ENCODE measurements at places on chromosomes 11 and 22. TPM values are rescaled to one million over a fixed set of nuclear protein-coding genes. Genes with fewer than 3 reads are reported as not detected.
A peak's percentile ranks its signal among the peaks of the same experiment; 100 is the strongest.

The KCTD21 gene
- 4.3 TPM for polyA plus RNA-seq

The APLP2 gene
- 184 TPM for polyA plus RNA-seq

DNA sequence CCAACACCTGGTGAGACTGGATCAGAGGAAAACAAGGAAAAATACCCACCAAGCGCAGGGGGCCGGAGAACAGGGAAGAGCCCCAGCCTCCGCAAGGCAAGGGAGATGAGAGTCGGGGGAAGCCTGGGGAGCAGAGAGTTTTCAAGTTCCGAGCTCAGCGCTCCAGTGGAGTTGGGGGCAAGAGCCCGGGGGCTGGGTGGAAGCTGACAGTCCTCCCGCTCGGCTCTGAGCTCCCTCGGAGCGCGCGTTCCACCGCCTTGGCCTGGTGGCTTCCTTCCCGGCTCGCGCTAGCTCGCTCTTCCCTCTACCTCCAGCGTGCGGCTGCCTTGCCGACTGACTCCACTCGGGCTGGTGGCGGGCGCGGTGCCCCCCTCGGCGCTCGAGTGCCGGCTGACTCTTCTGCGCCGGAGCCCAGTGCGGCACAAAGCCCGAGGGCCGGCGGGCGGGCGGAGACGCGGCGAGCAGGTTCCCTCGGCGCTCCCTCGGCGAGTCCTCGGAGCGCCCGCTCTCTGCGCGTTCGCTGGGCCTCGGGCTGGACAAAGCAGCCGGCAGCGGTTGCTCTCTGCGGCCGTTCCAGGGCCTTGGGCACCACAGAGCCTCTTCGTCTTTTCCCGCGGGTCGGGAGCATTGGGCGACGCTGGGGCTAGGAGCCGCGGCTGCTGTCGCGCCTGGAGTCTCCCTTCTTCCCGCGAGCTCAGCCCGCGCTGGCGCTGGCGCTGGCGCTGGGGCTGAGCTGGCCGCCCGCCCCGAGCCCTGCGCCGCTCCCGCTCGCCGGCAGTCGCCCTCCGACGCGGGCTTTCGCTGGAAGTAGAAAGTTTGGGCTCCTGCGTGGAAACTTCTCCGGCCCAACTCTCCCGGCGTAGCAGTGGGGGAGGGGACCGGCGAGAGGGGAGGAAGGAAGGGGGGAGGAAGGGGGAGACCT, 1.0 kb downstream of the PAX6 start:
- peak; percentile 42 for DNase-seq

DNA sequence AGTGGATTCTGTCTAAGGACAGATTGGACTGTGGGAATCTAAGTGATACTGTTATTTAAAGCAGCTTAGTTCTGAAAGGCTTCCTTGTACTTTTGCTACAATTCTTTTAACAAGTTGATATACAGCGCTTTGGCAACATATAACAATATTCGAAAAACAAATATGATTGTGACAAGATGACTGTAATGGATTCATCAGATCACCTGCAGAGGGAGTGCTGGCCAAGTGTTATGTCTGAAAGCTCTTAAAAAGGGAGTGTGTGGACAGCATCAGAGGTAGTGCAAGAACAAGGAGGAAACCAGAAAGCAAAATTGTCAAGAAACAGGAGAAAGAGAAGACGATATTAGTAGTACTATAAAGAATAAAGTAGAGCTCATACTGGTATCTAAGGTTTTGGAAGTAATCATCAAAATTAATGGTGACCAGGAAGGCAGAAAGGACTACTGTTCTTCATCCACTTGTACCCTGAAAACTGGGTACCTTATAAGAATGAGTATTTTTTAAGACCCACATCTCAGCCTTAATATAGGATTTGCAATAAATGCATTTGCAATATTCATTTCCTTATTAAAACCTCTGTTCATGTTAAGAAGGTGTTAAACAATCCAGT, 1112.0 kb upstream of the CCDC90B start:
- no peak for DNase-seq

- DNase-seq: no peak
Observed at GRCh38 chr22:17769013-17769715, 5.1 kb downstream of the BID start.

DNA sequence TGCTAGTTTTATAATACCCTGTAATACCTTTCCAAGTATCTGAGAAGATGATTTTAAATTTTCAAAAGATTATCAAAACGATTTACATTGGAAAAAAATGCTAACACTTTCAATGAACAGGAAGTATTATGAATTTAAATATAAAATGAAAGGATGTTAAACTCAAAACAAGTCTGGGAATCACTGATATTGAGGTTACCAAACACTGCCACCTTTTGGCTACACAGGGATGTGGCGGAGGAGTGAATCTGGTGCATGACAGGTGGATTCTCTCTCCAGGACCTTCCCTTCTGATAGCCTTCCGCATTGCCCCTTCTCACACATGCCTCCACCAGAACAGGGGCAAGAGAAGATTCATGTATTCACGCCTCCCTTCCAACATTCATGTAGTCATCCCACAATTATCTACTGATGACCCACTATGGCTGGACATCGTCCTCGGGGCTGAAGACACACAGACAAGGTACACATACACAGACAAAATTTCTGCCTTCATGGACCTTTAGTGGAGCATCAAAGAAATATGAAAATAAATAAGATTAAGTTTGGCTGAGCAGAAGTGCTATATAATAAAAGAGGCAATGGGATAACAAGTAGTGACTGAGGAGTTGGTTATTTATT, 34.7 kb downstream of the ATG16L2 start:
- peak; percentile 56 for DNase-seq

GRCh38 chr11:130322126-130322525, 7.4 kb upstream of the ZBTB44 start:
- DNase-seq: no peak

DNA sequence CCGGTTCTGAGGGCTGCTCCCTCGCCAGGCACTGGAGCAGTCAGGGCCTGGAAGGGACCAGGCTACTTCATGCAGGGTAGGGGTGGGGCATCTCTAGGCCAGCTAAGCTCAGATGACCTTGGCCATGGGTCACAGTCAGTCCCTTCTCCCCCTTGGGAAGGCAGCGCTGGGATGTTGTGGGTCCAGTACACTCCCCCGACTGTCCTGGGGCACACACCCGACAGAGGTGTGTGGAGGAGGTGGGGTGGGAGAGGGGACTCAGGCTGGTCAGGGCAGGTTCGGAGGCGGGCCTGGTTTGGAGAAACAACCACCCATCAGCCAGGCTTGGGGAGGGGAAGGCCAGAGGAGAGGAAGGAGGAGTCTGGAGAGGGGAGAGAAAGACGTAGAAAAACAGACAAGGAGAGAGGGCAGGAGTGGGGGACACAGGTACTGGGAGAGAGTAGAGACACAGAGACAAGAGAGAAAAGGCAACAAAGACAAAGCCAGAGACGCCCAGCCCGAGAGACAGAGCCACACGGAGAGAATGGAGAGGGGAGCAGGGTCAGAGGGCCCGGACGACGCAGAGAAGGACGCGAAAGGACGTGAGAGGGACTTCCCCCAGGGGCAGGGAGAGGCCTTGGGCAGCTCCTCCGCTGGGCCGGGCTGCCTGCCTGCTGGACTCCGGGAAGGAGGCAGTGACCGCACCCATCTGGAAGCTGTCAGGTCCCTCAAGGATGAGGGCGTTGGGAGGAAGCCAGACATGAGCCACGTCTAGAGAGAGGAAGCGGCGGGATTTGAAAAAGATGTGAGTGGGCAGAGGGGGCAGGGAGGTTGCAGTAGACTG, 30.6 kb upstream of the TSKU start:
- no peak for DNase-seq

DNA sequence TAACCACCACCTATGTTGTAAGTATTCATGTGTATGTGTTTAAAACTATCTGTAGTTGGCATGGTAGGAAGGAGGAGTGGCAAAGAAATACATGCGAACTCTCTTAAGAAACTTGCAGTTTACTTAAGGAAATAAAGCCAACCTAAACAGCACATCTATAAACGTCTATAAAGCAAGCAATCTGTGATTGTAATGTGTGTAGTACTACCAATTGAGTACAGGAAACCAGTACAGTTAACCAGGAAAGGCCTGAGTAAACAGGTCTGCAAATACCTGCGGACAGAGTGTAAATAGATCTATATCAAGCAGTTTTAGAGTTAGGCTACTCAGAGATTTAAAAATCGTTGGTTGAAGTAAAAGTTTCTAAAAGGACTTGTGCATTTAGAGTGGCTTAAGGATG, 59.5 kb upstream of the AMOTL1 start:
- DNase-seq: no peak

- DNase-seq: no peak
Observed at GRCh38 chr22:20650294-20651207, 123.4 kb upstream of the SERPIND1 start.

DNA sequence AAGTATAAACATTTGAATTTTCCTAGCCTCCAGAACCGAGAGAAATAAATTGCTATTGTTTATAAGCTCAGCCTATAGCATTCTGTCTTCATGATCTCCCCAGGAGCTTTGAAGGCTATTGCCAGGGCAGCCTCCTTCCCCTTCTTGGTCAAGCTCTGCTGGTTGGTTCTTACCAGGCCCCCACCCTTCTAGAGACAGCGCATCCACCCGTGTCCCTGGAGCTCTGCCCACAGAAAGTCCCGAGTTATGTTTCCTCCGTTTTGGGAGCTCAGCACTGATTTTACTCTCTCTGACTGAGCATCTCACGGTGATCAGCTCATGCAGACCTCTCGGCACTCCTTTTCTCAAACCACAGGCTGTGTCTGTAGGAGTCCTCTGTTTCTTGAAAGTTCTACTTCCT, 123.8 kb upstream of the SORL1-AS1 start:
- DNase-seq: no peak

DNA sequence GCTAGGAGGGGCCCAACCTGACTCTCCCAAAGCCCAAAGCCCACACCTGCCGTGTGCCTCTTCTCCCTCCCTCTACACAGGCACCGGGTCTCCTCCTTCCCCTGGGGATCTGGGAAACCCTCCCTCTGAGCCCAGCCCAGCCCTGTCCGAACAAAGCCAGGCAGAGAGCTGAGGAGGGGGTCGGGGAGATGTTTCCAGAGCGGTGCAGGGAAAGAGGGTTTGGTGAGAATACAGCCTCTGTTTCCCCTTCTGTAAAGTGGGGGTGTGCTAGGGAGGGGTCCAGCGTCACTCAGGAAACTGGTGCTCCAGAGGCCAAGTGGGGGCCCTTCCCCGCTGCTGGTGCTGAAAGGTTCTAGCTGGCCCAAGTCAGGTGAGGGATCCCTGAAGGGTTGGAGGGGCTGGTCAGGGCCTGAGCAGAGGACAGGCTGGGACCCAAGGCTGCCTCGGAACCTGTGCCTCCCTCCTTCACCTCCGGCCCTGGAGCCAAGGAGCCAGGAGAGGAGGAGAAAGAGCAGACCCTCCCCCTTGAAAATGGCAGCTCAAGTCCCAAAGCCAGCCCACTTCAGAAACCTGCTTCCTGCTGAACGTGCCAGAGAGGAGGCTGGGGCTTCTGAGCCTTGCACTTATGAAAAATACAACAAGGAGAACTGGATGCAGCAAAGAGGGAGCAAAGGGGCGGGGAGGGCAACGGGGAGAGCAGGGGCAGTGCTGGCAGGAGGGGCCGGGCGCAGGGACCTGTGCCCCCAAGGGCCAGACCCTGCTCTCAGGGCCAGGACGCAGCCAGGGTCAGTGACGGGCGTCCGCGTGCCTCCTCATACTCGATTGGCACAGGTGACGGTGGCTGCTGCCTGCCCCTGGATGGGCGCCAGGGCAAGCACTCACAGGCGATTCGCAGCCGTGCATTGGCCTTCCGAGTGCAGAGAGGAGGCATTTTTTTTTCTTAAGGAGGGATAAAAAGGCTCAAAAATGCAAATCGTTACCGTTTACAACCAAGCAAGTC, 43.2 kb downstream of the MACROD1 start:
- no peak for DNase-seq

DNA sequence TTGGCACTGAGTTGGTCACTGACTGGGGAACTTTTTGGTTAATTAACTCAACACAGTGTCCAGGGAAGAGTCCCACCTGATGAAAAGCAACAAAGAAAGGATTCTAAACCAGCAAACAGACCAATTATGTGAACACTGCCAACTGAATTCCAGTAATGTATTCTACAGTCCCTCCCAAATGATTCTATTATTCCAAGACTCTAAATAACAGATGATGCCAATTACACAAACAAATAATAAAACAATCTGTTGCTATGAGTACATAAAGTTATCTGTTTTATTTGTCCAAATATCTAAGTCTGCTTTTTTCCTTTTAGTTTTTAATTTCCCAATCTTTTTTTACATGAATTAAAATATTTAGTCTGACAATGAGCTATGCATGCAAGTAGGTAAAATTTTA, 98.3 kb upstream of the TP53AIP1 start:
- no peak for DNase-seq

DNA sequence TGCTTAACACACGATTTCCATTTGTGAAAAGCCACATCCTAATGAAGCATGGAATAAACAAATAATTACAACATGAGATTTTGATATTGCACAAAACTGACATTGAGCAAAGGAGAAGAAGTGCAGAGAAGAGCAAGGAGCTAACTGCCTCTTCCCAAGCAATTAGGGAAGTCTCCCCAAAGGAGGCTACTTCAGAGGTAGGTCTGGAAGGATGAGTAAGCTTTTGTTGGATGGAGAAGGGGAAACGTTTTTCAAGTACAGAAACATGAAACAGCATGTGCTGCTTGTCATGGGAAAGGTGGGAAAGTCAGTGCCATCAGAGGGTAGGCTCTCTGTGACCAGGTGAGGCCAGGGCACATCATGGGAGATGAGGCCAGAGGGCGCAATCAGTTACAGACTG, 132.2 kb upstream of the SESN3 start:
- no peak for DNase-seq

DNA sequence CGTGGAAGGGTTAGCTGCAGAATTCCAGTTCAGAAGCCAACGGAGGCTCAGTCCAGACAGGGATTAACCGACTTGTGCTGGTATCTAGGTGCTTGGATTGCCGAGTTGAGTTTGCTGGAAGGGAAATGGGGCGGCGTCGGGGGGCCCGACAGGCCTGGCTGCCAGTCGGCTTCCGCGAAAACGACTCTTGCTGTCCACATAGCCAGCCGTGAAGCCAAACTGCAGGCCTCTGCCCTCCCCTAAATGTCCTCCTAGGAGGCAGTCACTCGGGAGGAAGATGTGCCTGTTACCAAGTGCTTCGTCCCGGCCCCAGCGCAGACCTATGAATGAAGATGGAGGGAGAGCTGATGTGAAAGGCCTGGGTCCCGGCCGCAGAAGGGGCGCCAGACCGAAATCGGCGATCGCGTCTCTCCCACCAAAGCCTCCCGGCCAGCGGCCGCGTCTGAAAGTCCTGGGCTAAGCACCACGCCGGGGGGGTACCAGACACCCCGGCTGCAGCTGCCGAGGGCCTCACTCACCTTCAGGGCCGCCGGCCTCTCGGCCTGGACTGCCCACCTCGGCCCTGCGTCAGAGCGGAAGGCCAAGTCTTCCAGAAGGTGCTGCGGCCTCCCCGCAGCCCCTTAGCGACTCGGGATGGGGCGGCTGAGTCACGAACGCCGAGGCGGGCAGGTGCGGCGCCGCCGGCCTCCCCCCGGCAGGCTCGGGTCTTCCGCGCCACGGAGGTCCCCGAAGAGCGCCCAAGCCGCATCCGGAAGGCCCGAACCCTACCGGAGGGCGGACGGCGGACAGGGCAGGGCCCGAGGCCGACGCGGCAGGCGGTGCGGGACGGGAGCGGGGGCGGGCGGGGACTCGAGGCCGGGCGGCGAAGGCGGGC, 7.5 kb downstream of the DPAGT1 start:
- no peak for DNase-seq

GRCh38 chr11:65454311-65454695, 31.7 kb downstream of the NEAT1 start:
- no peak for DNase-seq

Data from B cell (primary cell).